GM06990 (cell line): ENCODE measurements at places on chromosomes 5 and 9.

GRCh38 chr9:18611971-18612370 is 138.0 kb downstream of the ADAMTSL1 start:
- DNase-seq, result no peak

DNA sequence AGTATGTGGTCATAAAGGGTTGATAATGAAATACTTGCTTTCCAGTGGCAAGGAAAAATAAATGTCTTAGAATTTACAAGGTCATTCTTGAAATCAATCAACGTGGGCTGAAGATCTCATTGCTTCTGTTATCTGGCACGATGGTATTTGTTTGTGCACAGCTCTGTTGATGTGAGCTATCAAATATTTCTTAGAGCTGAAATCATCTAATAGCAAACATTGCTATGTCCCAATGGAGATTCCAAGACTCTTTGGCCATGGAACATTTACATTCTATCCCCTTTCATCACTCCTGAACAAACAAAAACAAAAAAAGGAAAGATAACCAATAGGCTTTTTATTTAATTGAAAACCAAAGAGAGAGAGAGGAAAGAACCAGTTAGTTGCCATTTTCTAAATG is 111.5 kb upstream of the CCDC152 start:
- DNase-seq, result no peak

DNA sequence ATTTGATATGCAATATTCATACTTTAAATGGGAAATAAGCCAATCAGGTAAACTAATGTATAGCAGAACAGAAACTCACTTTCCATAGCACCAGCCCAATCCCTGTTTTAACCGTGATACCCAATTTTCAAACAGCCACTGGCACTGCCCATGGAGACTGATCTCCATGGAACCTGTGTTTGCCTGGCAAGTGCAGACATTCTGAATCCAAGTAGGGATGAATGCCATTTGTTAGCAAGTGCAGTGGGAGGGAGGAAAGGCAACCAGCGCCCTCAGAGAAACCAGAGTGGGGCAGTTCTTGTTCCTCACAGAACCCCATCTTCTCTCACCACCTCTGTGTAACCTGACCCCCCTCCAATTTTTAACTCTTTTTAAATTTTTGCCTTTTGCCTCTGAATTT is 229.1 kb downstream of the CTNND2 start:
- DNase-seq, result no peak

- DNase-seq, result no peak
Observed at GRCh38 chr5:118397236-118397635, 591.1 kb downstream of the DTWD2 start.

DNA sequence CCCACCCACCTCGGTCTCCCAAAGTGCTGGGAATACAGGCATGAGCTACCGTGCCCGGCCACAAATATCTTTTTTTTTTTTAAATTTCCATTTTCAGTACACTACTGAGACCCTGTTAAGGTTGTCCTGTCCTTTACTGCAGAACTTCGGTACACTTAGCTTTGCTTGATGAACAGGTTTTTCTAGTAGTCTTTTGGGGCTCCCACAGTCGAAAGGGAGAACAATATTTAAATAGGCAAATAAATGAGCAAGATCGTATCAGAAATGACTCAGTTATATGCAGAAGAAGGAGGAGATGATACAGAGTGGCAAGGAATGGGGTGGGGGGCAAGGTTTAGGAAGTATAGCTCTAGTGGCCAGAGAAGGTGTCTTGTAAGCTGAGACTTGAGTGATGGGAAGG is 52.7 kb downstream of the MSX2 start:
- no peak for DNase-seq

- DNase-seq, result no peak
Observed at GRCh38 chr5:14114615-14115251, 28.4 kb upstream of the TRIO start.

DNA sequence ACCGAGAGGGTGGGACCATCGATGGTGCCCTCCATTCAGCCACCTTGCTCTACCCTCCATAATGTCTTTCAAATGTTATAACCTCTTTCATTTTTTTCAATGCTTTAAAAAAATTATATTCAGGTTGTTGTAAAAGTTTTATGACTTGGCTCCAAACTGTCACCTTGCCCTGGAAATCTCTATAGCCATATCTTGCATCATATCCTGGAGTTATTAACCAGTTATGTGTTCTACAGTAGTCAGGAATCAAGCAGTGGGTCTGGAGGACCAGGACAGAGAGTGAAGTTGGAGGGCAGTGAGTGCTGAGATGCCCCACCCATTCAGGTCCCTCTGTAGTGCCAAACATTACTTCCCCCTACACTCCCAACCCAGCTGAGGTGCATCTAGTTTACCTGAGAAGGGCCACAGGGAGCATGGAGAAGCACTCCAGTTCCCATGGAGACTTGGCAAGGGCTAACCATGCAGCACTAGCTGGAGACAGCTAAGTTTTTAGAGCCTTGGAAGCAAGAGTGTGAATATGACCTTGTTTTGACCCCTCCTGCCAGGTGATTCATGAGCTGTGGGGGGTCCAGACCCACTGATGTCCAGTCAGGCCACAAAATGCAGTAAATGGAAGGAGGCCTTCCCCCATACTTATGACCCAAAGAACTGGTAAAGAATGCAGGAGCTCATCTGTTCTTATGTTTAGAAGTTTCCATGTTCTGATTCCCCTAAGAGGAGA is 5.5 kb downstream of the IFNA8 start:
- DNase-seq, result no peak

DNA sequence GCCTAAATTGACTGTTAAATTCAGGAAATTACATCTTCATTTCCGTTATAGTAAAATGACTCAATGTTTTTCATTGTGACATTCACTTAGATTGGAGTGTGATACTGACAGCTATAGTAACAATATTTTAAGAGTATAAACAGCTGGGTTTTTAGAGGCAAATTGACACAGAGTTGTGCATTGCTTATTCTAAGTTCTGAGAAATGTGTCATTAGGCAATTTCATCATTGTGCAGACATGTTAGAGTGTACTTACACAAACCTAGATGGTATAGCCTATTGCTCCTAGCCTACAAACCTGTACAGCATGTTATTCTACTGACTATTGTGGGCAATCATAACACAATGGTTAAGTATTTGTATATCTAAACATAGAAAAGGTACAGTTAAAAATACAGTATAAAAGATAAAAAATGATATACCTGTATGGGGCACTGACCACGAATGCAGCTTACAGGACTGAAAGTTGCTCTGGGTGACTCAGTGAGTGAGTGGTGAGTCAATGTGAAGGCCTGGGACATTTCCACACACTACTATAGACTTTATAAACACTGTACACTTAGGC is 132.7 kb downstream of the PDE4D start:
- no peak for DNase-seq

DNA sequence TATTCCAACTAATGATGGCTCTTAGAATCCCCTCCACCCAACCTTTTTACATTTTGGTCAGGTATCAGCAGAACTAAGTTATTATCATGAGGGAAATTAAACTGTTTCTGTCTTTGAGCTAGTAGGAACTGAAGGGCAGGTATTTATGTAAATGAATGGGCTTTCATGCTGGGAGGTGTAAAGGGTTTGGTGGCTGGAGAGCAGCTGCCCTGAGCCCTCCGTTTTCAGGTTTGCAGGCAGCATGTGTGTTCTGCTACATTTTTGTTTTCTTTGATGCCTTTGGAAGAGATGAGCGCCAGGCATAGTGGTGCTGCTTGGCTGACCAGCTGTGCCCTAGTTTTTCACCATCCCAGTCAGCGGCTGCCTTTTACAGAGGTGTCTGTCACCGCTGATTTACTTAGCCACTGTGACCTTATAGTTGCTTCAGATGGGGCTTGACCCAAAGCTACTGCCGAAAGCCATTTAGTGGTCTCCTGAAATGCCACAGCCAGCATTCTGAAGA is 231.9 kb downstream of the MAST4 start:
- no peak for DNase-seq

- no peak for DNase-seq
Observed at GRCh38 chr5:78549043-78549442, 99.5 kb downstream of the LHFPL2 start.

GRCh38 chr9:91899219-91899563 is 50.8 kb downstream of the ROR2 start:
- DNase-seq, result no peak

- no peak for DNase-seq
Observed at GRCh38 chr9:27276193-27277030, 20.5 kb downstream of the EQTN start.

DNA sequence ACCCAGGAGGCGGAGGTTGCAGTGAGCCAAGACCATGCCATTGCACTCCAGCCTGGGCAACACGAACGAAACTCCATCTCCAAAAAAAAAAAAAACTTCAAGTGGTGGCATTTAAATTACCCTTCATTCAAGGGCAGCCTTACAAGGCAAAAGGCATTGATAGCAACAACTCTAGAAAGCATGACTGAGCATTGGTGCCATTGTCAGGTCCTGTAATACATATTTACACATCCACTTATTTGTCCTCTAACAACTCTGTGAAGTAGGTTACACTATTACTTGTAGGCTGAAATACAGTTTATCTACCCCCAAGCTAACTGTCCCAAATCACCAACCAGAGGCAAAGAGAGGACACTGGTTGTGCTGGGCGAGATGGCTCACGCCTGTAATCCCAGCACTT is 52.7 kb upstream of the LARP1 start:
- DNase-seq, result no peak

DNA sequence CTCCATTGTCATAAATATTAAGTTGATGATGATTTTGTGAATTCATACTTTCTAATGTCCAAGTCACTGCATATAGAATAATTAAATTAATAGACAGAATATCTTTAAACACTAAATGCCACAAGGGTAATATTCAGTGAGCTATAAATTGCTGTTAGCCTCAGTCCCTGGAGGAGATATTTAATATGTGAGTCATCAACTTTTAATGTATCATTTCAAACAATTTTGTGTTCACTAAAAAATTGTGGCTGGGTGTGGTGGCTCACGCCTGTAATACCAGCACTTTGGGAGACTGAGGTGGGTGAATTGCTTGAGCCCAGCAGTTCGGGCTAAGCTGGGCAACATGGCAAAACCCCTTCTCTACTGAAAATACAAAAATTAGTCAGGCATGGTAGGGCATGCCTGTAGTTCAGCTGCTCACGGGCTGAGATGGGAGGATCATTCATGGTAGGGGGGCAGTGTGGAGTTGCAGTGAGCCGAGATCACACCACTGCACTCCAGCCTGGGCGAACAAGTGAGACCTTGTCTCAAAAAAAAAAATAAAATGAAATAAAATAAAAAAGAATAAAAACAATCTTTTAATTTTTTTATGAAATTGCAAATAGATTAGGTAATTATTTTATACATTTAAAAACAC is 717.3 kb upstream of the CHD1 start:
- DNase-seq, result no peak
